ENCODE measurements at places on chromosomes 11 and 22. TPM values are rescaled to one million over a fixed set of nuclear protein-coding genes. Genes with fewer than 3 reads are reported as not detected.

The NUDT8 gene
- 14.0 TPM for total RNA-seq

The GGT1 gene
- 0.06 TPM for total RNA-seq

The NAGA gene
- 39.6 TPM for total RNA-seq

The CD3D gene
- not detected for total RNA-seq

The WNT11 gene
- total RNA-seq = not detected

The ADSL gene
- 122 TPM for total RNA-seq

The OR8D4 gene
- not detected for total RNA-seq

The SYT13 gene
- not detected for total RNA-seq

The LRRC4C gene
- total RNA-seq = not detected

The SUSD2 gene
- 0.05 TPM for total RNA-seq

DNA sequence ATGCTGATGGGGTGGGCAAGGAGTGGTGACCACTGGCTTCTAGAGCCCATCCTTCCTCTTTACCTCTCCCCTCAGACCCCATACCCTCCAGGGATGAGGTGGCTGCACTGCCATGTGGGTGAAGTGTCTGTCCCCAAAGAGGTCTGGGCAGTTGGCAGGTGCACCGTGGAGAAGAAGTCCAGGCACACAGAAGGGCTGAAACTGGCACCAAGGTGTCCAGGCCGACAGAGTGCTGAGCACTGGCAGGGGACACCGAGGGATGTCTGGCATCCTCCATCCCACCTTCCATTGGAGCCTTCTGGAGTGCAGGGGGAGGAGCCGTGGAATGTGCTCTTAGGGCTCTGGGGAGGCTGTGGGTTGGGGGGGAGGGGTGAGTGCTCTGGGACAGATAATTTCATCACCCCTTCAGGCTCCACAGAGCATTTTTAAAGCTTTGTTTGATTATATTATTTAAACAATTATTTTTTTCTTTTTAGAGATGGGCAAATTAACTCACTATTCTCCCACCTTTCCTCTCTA is 37.9 kb downstream of the PKNOX2 start:
- H3K27me3 ChIP-seq = no peaks in the 10 kb centered on the region
- H3K4me1 ChIP-seq = no peaks in the 10 kb centered on the region
- H3K27ac ChIP-seq = no peak overlapping the region
- DNase-seq = no peak
- no peaks in the 10 kb centered on the region for H3K36me3 ChIP-seq

DNA sequence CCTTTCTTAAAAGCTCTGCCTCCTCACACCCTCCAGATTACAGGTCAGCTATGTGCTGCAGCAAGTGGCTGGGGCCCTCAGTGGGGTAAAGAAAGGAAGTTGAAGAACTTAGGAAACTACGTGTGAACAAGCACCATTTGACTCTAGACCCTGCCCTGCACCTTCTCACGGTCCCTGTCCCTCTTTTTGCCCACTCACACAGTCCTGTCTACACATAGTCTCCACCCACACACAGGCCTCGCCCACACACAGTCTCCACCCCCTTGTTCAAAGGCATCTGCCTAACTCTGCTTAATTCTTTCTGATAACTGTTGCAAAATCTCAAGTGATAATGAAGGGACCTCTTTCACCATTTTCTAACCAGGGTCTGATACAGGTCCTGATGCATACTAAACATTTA is 59.0 kb downstream of the TMPRSS5 start:
- no peak overlapping the region for H3K4me3 ChIP-seq
- H3K4me1 ChIP-seq = peaks cover 9% of the 10 kb centered on the region
- no peaks in the 10 kb centered on the region for H3K36me3 ChIP-seq

- DNase-seq = no peak
- H3K27ac ChIP-seq = no peak overlapping the region
- H3K4me1 ChIP-seq = peaks cover 36% of the 10 kb centered on the region
- H3K36me3 ChIP-seq = peaks cover 4% of the 10 kb centered on the region
Observed at GRCh38 chr11:35515224-35515623, 10.2 kb downstream of the PAMR1 start.

GRCh38 chr11:30006876-30007275 is 10.0 kb downstream of the KCNA4 start:
- no peaks in the 10 kb centered on the region for H3K36me3 ChIP-seq
- no peak overlapping the region for H3K4me3 ChIP-seq
- H3K4me1 ChIP-seq = no peaks in the 10 kb centered on the region
- no peak overlapping the region for H3K27ac ChIP-seq
- DNase-seq = no peak

- no peak for DNase-seq
- H3K27me3 ChIP-seq = no peaks in the 10 kb centered on the region
- no peaks in the 10 kb centered on the region for H3K36me3 ChIP-seq
- no peaks in the 10 kb centered on the region for H3K4me1 ChIP-seq
Observed at GRCh38 chr11:1020211-1020905, 16.2 kb downstream of the MUC6 start.

GRCh38 chr22:46923394-46923793 is 160.9 kb downstream of the TBC1D22A start:
- no peak overlapping the region for H3K4me3 ChIP-seq
- H3K4me1 ChIP-seq = no peaks in the 10 kb centered on the region
- H3K27me3 ChIP-seq = no peaks in the 10 kb centered on the region
- no peak for DNase-seq
- no peak overlapping the region for H3K27ac ChIP-seq

DNA sequence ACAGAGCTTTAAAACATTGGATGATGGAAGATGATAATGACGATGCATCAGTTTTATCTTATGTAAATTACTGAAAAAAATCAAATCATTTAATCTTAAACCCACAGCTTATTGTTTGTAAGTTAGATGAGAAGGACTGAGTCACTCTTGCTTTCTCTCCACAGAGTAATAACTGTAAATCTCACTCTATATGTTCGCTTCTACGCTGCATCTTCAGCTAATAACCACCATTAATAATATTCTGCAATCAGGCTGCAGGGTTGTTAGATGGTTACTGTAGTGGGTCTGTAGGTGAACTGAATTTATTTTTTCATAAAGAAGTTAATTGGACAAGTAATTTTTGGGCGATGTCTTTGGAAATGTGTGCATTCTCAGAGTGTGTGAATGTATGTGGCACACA is 260.0 kb downstream of the FAT3 start:
- H3K4me3 ChIP-seq = no peak overlapping the region
- H3K36me3 ChIP-seq = no peaks in the 10 kb centered on the region
- no peak for DNase-seq
- H3K4me1 ChIP-seq = no peaks in the 10 kb centered on the region

DNA sequence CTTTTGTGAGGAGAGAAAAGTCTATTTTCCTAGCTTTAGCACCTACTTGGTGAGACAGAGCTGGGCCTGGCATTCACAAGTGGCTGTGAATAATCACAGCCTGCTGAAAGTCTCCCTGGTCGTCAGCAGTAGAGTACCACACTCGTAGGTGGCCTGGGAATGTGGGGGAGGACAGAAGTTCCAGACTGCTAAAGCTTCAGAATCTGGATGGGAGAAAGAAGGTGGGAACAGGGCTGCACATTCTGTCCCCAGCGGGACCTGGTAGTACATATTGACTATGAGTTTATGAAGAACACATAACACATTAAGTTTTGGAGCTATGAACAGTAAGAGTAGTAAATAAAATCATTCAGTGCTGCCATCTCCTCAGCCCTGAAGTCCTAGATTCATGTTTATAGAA is 19.0 kb upstream of the LIMK2 start:
- no peaks in the 10 kb centered on the region for H3K4me1 ChIP-seq
- H3K27me3 ChIP-seq = no peaks in the 10 kb centered on the region
- no peak for DNase-seq
- no peak overlapping the region for H3K4me3 ChIP-seq
- H3K36me3 ChIP-seq = peaks cover 65% of the 10 kb centered on the region

DNA sequence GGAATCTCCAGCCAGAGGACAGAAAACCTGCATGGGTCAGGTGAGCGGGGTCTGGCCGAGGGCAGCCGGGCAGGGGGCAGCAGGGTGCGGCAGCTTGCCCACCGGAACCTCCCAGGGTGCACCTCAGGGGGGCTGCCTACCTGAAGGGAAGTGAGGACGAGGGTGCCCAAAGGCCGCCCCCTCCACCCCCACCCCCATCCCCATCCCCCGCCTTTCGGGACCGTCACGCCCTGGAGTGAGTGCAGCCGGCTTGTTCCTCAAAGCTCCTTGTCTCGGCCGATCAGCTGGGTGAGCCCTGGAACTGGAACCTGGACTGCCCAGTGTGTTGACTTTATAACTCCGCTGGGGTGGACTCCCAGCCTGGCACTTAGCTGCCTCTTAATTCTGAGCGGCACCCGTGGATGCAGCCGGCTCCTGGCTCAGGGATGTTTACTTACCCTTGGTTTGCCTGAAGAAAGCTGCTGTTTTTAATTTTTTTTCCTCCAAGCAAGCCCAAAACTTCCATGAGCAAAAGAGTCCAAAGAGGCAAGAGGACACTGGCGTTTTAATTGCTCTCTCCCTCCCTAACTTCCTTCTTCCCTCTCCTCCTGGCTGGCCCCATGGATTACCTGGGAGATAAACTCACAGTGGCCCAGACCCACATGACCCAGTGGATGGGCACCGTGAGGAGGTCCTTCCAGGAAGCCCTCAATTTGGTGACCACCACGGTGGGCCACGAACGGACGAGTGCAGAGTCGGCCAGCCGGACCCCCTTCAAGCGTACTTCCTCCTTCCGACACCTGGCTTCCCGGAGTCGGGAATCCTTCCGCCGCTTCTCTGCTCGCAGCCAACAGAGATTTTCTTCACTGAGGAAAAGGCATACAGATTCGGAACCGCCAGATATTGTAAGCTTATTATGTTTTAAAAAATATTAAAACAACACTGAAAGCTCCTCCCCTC is 87.8 kb upstream of the CRYBB3 start:
- DNase-seq = no peak
- no peak overlapping the region for H3K27ac ChIP-seq
- H3K4me3 ChIP-seq = peak overlapping the region; percentile 28
- H3K4me1 ChIP-seq = peaks cover 7% of the 10 kb centered on the region

GRCh38 chr11:102614485-102614884 is 10.6 kb downstream of the MMP20 start:
- no peaks in the 10 kb centered on the region for H3K36me3 ChIP-seq
- no peaks in the 10 kb centered on the region for H3K27me3 ChIP-seq
- no peak for DNase-seq

DNA sequence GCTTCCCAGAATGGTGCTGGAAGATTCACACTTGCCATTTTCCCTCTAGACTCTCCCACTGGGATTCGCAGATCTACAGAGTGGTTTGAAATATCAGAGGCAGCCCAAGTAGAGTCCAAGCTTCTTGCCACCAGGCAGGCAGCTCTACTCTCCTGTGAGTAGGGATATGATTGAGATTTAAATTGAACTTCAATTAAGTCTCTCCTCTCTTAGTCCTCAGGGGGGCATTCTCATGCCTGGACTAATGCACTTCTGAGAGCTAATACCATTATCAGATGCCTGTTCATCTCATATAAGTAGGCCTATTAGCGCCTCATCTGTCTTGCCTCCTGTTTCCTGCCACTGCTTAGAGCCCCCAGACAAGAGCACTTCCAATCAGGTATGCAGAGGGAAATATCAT is 25.5 kb upstream of the AMPD3 start:
- H3K4me3 ChIP-seq = no peak overlapping the region
- H3K36me3 ChIP-seq = no peaks in the 10 kb centered on the region
- no peaks in the 10 kb centered on the region for H3K4me1 ChIP-seq

- H3K4me1 ChIP-seq = no peaks in the 10 kb centered on the region
- H3K27ac ChIP-seq = no peak overlapping the region
- no peak overlapping the region for H3K4me3 ChIP-seq
- H3K27me3 ChIP-seq = no peaks in the 10 kb centered on the region
Observed at GRCh38 chr11:35126879-35127581, 11.9 kb upstream of the CD44 start.

GRCh38 chr11:34405079-34405858 is 33.5 kb upstream of the CAT start:
- no peak overlapping the region for H3K4me3 ChIP-seq
- no peaks in the 10 kb centered on the region for H3K36me3 ChIP-seq
- peaks cover 6% of the 10 kb centered on the region for H3K4me1 ChIP-seq
- DNase-seq = no peak
- no peak overlapping the region for H3K27ac ChIP-seq
- no peaks in the 10 kb centered on the region for H3K27me3 ChIP-seq

All from SJSA1 (cell line).